ENCODE measurements at places on chromosomes 3 and 15. TPM values are rescaled to one million over a fixed set of nuclear protein-coding genes. Genes with fewer than 3 reads are reported as not detected.

Gene ARGFX
- polyA plus RNA-seq = not detected

Gene NECTIN3
- 16.3 TPM for polyA plus RNA-seq

Gene TNNC1
- 1.6 TPM for polyA plus RNA-seq

Gene INSYN1
- polyA plus RNA-seq = 11.9 TPM

Gene STT3B
- polyA plus RNA-seq = 79.8 TPM

Gene LYZL4
- polyA plus RNA-seq = not detected

Gene LIPH
- polyA plus RNA-seq = 12.1 TPM

Gene DNASE1L3
- polyA plus RNA-seq = 0.61 TPM

Gene CCDC32
- polyA plus RNA-seq = 26.9 TPM

DNA sequence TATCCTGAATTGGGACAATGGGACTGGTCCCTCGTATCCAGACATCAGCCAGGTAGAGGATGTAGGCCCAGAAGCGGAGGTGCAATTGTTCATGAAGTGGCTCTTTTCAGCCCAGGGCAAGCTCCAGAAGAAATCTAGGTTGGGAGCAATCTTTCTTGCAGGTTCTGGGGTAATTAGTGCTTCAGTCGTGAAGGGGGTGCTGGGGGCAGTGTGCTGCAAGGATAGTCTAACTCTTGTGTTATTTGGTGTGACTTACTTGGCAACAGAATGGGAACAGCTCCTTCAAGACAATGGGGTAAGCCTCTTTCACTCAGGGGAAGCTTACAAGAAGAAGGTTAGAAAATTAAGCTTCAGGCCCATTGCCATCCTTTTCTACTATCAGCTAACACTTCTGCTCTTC, 273.0 kb downstream of the DIPK2A start:
- no peak for DNase-seq

DNA sequence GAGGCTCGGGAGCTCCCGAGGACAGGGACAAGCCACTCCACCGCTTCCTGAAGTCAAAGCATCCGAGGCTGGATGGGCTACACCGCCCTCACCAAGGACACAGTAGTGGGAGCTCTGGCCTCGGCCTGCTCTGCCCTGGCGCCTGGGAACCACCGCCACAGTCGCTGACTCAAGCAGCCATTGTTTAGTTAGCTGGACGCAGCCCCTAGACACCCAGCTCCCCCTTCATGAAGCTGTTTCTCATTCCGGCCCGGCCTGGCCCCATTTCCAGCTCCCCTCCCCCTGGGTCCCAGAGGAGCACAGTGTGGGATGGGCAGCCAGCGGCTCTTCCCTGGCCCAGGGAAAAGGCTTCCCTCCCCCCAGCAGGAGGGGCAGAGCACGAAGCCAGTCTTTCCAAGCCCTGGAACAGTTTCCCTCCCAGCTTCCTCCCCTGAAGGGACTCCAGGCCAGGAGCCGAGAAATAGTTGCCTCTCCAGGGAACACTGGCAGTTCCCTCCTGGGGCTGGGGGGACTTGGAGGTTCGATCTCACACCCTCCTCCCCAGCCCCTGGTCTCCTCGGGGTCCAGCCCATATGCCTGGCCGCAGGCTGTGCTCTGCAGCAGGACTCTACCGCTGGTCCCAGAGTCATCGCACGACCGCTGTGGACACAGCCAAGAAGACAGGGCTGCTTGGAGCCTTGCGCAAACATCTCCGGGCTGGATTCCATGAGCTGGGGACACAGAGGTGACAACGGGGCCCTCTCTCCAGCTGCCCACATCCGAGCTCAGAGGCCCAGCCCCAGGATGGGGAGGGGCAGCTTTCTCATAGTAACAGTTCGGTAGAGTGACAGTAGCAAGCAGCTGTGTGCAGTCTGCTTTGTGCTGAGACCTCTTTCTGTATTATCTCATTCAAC, 10.0 kb downstream of the PLXND1 start:
- peak; percentile 87 for DNase-seq

DNA sequence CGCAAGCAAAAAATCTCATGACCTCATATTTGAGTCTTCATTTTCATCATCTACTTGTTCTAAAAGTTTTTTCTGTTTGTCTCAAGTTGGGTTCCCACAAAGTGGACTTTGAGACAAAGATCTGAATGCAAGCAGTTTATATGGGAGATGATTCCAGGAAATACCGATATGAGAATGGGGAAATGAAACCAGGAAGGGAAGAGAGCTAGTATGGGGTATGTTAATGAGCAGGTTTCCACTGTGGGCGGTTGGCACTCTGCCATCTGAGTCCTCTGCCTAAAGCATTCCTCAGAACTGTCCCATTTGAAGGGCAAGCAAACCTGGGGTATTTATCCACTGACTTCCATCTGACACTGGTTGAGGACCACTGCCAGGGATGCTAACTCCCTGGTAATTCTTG, 8.8 kb downstream of the ADPRH start:
- no peak for DNase-seq

- no peak for DNase-seq
Measured at GRCh38 chr3:125318871-125319270, 56.3 kb downstream of the ZNF148 start.

DNA sequence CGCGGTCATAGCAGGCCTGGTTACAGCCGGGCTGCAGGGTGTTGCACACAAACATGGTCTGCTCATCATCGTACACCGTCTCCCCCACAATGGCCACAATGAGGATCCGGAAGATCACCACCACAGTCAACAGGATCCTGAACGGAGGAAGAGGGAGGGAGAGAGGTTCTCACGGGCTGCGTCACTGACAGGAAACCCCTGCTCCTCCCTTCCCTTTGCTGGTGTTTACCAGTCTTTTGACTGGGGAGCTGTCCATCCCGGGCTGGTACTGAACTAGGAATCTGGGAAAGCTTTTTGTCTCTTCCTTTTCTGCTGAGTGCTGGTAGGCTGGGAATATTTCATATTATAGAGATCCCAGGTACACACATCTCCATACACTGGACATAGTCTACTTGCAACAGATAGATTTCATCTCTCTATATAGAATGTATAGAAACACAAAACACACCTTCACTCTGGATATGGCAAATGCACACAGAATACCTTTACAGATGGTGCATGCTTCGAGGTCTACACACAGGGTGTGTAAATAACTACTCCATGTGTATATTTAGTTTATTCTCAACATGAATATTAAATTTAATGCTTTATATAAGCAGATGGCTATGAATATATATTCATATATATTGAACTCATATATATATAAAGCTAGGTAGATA, 1.4 kb downstream of the GJD2 start:
- DNase-seq = no peak

DNA sequence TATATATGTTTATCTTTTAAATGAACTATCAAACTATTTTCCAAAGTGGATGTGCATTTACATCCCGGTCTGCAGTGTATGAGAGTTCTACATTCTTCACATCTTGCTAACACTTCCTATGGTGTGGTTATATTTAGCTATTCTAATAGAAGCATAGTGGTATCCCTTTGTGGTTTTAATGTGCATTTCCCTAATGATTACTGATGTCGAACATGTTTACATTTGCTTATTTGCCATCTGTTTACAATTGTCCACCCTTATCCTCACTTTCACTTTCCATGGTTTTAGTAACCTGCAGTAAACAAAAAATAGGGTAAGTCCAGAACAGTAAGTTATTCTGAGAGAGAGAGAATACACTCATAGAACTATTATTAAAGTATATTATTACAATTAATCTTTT, 360.5 kb upstream of the NAALADL2 start:
- DNase-seq = no peak

DNA sequence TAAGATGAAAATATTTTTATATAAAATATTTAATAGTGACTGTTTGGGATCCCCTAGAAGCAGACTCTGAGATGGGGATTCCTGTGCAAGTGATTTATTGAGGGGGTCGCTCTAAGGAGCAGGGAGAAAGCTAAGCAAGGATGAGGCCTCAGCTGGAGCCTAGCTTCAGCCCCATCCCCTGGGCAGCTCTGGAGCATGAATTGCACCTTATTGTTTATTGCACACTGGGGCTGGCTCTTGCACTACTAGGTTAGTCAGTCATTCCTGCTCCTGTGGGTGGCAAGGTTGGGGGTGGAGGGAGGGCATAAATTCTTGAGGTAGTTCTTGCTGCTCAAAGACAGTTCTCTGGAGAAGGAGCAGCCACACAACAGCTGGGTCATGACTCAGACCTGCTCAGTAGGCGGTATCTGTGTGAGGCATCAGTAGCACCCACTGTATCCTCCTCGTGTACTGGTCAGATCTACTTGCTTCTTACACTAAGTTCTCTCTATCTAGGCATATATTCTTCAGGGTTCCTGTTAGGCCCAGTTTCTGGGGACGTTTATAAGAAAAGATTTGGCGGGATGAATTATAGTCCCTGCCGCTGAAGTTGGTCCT, 27.2 kb upstream of the TNFSF10 start:
- no peak for DNase-seq

- no peak for DNase-seq
Measured at GRCh38 chr3:175421902-175422301, 562.8 kb downstream of the NAALADL2 start.

- no peak for DNase-seq
Measured at GRCh38 chr3:167102071-167102470, 278.0 kb downstream of the ZBBX start.

- DNase-seq = no peak
Measured at GRCh38 chr3:11507719-11508118, 136.0 kb downstream of the VGLL4 start.

DNA sequence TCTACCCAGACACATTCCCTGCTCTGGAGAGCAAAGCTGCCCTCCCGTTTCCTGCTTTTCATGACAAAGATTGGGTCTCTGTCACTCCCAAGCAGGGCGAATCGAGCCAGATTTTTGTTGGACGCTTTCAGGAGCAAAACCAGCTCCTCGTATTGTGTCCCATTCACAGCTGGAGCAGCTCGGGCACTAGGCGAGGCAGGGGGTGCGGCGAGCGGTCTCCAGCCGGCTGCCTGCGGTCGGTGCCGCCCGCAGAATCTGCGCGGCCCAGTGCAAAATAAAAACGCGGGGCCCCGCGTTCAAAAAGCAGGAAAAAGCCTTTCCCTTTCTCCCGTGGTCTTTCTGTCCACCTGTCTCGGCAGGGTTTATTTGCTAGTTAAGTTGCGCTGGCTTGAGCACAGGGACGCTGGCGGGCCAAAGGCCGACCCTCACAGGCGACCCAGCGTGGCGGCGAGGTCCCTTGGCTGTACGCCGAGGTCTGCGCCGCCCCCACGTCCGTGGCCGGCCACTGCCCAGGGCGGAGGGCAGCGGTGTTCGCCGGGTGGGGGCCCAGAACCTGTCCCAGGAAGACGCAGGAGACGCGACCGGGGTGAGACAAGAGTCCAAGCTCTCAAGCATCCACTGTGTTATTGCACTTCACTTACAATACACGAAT, 71.2 kb downstream of the CYP19A1 start:
- no peak for DNase-seq

DNA sequence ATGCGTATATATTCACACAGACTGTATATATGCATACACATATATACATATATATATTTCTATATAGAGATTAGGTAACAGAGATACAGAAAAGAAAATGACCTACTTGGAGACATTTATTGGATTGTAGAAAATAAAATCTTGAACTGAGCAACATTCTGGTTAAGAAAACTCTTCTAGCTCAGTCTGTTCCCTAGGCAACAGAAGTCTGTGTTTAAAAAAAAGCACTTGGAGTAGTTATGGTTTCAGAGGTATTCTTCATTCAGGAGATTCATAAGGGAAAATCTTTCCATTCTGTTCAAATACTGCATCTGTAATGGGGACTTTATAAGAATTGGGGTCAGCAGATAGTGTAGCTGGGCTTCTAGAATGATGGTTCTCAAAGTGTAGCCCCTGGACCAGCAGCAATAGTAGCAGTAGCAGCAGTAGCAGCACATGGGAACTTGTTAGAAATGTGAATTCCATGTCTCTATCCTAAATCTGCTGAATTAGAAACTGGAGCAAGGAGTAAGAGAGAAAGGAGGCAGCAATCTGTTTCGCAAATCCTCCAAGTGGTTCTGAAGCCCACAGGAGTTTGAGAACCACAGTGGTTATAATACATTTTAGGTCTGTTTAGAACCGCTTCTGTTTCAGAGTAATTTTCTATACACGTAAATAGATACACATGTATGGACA, 112.8 kb upstream of the TMEM108 start:
- no peak for DNase-seq

DNA sequence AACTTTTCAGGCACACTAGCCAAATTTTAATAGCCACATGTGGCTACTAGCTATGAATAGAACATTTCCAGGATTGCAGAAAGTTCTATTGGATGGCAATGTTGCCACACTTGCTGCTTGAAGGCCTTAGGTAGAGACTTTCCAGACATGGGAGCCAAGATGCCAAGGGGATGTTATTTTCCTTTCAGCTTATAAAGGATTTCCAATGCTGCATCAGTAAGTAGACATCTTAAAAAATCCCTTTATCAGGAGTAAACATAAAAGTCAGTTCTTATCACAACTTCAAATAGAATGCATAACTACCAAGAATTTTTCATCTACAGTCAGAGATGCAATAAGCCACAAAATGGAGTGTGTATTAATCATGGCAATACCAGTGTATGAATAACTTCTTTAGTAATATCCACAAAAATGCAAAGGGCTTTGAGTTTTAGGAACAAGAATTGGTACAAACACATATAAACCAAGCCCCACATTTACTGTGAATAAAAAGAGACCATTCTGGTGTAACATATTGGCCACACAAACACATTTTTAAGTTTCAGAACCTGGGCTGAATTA, 457.1 kb upstream of the ADAMTS9 start:
- DNase-seq = no peak

GRCh38 chr15:64502551-64502950, 42.2 kb downstream of the ZNF609 start:
- no peak for DNase-seq

DNA sequence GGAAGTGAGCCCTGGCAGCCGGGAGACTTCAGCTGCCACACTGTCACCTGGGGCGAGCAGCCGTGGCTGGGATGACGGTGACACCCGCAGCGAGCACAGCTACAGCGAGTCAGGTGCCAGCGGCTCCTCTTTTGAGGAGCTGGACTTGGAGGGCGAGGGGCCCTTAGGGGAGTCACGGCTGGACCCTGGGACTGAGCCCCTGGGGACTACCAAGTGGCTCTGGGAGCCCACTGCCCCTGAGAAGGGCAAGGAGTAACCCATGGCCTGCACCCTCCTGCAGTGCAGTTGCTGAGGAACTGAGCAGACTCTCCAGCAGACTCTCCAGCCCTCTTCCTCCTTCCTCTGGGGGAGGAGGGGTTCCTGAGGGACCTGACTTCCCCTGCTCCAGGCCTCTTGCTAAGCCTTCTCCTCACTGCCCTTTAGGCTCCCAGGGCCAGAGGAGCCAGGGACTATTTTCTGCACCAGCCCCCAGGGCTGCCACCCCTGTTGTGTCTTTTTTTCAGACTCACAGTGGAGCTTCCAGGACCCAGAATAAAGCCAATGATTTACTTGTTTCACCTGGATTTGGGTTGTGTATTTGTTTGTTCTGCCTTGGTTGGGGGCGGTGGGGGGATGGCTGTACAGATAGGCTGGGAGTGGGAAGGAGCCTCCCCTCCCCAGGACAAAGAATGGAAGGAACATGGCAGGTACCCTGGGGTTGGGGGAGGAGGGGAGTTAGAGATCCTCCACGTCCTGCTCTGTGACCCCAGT, 2.9 kb upstream of the GRM2 start:
- no peak for DNase-seq

- DNase-seq = peak; percentile 65
Measured at GRCh38 chr15:37019479-37020433, 80.6 kb downstream of the MEIS2 start.

Data from ovary (tissue), 10 donors.